ENCODE measurements at places on chromosomes 4 and X. TPM values are rescaled to one million over a fixed set of nuclear protein-coding genes. Genes with fewer than 3 reads are reported as not detected.

- ATAC-seq: no peak
These were observed 45.8 kb downstream of the DCLK2 start for GRCh38 chr4:150123796-150124677.

DNA sequence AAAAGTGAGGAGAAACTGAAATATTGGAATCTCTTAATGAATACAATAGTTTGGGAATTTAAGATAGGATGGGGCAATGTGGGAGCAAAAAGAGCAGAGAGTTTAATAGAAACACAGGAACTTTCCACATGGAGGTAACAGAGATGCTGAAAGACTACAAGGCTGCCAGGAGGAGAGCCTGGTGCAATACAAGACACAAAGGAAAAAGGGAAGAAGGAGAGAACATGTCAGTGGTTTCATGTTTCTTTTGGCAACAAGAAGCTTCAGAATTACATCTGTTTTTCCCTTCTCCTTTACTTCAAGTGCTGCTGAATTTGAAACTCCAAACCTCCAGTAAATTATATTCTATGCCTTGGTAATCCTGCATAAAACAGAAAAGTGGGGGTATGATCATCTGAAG, 474.3 kb downstream of the FAT4 start:
- ATAC-seq: no peak

- no peak for ATAC-seq
These were observed 1716.3 kb downstream of the C4orf33 start for GRCh38 chr4:130812117-130812765.

DNA sequence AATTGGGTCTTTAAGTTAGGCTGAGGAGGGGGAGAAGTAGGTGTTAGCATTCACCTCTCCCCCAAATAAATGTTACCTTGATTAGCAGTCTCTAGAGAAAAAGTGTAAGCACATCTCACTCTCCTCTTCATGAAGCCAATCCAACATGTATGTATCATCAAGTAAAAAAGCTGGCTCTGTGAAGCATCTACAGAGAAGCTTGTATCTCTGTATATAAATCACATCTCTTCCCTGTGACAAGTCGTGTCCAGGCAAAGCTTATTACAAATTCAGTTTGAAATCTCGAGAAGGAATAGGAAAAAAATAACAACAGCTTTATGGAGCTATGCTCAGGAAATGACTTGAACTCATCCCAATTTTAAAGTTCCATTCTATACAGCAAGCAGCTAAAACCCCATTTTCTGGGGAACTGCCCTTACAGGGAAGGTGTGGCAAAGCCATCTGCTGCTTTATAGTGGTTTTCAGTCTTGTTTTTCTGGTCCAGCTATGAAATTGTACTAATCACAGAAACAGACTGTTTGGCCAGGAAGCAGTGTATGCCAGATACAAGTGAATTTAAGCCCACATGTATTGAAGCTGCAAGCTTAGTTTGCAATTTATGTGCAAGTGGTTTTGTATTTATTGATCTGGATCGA, 313.3 kb upstream of the NOCT start:
- no peak for ATAC-seq

Gene SYP
- total RNA-seq: 2.9 TPM

Gene GPRASP1
- 15.3 TPM for total RNA-seq

Gene MAGEB3
- not detected for total RNA-seq

Gene MTMR1
- total RNA-seq: 21.9 TPM
